Stimulated activated CD8-positive, alpha-beta memory T cell treated with anti-CD3 and anti-CD28 coated beads, Interleukin-7, amount 100 ng/mL, for 48 hours (primary cell): ENCODE measurements at places on chromosomes 16 and 17.
A peak's percentile ranks its signal among the peaks of the same experiment; 100 is the strongest.

GRCh38 chr17:79788989-79789942, 7.6 kb downstream of the CBX8 start:
- DNase-seq = no peak

GRCh38 chr17:4947010-4947410, 1.3 kb downstream of the PFN1 start:
- no peak for DNase-seq

DNA sequence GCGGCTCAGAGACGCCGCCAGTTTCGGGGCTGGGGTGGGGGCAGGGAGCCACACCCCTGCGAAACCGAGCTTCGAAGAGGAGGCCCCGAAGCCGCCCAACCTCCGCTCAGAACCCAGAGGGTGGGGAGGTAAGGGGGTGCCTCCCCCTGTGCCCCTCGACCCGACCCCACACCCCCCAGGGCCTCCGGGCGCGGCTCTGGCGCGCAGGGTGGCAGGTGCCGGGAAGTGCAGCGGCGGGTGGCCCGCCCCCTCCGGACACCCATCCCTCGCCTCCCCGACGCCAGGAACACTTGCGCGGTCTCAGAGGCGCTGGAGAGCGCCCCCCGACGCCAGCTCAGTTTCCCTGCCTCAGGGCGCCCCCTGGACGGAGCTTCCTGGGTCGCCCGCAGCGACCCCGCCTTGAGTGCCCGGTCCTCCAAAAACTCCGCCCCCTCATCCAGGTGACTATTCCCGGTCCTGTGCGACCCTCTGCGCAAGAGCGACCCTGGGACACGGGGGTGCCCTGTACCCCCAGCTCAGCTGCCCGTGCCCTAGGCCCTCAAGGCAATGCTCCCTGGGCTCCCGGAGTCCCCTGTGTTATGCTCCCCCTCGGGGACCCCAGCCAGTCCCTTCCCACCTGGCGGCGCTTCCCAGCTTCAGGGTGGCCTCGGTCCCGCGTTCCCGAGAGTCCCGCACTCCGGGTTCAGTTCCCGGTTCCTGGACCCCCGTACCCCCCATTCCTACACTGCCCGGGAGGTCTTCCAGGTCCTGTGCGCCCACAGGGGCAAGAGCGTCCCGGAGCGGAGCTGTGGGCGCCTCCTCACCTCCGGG, 562 bp downstream of the PPL start:
- DNase-seq = no peak

DNA sequence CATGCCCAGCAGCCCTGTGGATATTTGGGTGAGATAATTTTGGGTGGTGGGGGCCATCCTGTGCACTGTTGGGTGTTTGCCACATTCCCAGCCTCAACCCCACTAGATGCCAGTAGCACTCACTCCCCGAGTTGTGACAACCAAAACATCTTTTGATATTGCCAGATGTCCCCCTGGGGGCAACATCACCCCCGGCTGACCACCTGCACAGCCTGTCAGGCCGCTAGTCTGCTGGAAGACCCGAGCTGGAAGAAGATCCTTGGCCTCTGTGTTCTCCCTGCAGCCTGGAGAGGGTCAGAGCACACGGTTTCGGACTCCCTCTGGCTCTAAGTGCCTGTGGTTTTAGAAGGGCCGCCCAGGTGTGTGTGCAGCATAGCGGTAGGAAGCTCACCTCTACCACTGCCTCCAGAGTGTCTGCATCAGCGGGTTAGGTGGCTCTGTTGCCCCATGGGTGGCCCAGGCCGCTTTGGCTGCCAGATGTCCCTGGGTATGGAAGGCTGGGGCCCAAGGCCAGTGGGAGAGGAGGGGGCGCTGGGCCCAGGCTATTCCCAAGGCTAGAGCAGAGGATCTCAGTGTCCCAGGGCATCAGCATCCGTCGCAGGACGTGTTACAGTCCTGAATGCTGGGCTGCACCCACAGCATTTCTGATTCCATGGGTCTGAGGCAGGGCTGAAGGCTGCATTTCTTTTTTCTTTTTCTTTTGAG, 195.8 kb upstream of the GSE1 start:
- no peak for DNase-seq

DNA sequence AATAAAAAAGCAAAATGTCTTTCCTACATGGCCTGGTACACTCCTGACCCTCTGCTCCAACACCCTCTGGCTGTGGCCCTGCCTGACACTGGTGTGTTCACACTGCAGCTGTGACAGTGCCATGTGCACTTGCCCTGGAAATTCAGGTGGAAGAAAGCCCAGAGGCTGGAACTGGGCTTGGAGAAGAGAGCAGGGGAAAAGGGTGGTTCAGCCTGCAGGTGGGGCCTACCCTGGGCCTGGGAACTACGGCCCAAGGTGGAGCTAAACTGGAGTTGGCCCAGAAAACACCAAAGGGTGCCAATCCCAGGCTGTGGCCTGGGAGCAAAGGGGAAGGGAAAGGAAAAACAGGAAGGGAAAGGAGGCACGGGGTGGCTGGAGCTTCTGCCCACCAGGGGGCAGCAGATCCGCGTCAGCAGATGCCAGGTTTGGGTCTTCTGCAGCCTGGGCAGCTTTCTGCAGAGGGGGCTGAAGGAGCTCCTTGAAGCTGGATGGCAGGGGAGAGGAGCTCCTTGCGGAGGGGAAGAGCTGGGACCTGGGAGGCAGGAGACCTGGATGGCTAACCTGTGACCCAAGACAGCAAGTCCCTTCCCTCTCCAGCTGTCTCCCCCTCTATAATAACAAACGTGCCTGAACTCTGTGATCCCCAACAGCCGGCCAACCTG, 15.4 kb upstream of the CTCF start:
- no peak for DNase-seq

DNA sequence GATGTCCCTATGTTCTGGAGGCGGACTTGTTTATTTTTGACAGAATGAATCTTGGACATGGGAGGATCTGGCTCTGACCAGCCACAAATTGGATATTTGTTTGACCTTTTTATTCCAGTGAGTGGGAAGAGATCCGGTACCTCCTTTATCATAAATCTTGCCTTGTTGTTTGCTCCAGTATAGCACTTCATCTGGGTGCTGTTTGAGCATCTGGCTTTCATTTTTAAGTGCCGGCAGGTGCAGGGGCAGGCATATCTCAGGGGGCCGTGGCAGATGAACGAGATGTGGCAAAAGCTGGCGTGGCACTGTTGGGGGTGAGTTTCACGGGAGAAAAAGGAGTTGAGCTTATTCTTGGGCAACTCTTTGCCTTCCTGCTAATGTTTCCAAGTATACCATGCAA, 37.8 kb downstream of the MSI2 start:
- no peak for DNase-seq

GRCh38 chr16:88778541-88779065, 6.4 kb downstream of the PIEZO1 start:
- DNase-seq = no peak

DNA sequence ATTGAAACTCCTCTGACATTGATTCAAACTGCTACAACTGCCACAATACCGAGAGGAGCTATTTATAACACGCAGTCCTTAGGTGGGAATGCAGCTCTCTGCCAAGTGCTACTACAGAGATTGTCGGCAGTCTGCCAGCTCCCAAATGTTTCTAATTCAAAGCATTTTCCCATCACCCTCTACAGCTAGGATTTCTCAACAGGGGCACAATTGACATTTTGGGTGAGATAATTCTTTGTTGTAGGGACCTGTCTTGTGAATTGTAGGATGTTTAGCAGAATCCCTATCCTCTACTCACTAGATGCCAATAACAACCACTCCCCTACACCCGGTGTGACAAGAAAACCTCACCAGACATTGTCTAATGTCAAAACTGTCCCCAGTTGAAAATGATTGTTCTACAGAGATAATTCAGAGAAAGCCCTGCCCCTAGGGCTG, 7.8 kb upstream of the N4BP1 start:
- DNase-seq = no peak

DNA sequence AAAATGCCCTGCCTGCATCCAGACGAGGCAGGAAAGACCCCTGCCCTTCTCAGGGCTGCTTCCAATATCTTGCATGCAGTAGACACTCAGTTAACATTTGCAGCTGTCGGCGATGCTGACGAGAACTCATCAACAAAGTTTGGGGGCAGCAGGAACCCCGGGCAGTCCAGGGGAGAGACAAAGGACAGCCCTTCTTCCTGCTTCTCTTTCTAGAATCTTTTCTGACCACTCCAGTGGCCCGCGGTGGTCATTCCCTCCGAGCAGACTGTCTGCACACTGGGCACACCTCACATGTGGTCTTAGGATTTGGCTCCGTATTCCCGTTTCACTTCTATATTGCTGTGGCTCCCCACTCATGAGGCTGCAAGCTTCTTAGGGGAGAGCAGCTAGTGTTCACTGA, 31.0 kb upstream of the MFSD6L start:
- DNase-seq = no peak

GRCh38 chr16:72312828-72313227, 140.9 kb upstream of the PMFBP1 start:
- no peak for DNase-seq

DNA sequence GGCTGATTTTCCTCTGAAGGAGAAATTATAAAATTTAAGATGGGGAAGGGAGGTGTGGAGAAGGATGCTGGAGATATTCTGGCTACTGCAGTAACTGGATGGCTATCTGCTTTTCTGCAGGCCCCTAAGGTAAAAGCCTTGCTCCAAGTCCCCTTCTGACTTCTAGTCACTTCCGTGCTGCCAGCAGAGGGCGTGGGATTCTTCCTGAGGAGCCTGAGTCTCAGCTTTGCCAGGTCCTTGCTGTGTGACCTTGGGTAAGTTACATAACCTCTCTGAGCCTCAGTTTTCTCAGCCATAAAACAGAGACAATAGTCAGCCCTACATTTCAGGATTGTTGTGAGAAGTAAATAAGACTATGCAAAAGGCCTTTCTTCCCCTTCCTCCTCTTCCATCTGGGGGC, 24.3 kb upstream of the TMEM220 start:
- no peak for DNase-seq

GRCh38 chr16:89110641-89111040, 17.0 kb downstream of the ACSF3 start:
- DNase-seq = no peak

- DNase-seq = no peak
Measured at GRCh38 chr17:58337210-58337599, 8.6 kb upstream of the TSPOAP1 start.

GRCh38 chr16:87376660-87377059, 6.9 kb downstream of the FBXO31 start:
- DNase-seq = no peak

DNA sequence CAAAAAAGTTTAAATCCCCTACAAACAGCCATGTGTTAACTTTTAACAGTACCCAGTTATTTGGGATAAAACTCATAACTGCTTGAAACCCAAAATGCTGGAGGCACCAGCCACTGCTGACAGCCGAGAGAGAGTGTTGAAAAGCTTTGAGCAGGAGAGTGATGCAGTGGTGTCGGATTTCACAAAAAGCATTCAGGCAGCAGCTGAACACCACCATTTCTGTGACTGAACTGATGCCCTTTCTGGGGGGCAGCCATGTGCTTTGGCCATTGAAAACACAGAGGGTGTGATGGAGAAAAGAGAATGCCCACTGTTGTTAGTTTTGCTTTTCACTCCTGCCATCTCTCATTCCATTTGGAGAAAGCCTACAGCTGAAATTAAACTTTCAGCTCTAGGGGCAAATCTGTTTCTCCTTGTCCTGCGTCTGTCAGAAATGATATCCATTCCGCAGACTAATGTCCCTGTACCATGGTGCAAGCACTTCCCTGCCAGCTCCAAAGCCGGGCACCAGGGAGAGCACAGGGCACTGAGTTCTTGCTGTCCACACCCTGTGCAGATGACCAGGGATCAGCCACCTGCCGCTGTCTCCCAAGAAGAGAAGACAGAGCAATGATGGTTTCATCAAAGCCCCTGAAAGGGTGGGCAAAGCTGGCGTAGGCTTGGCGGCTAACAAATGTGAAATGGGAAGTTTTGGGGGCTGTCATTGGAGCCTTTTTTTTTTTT, 16.6 kb upstream of the MLYCD start:
- no peak for DNase-seq

GRCh38 chr16:4678596-4678995, 14.8 kb upstream of the NUDT16L1 start:
- no peak for DNase-seq

GRCh38 chr17:13765701-13766100, 164.0 kb upstream of the HS3ST3A1 start:
- DNase-seq = no peak

- DNase-seq = no peak
Measured at GRCh38 chr17:57352665-57353175, 96.4 kb downstream of the MSI2 start.

GRCh38 chr17:75450270-75450669, 6.2 kb upstream of the TMEM94 start:
- DNase-seq = no peak

DNA sequence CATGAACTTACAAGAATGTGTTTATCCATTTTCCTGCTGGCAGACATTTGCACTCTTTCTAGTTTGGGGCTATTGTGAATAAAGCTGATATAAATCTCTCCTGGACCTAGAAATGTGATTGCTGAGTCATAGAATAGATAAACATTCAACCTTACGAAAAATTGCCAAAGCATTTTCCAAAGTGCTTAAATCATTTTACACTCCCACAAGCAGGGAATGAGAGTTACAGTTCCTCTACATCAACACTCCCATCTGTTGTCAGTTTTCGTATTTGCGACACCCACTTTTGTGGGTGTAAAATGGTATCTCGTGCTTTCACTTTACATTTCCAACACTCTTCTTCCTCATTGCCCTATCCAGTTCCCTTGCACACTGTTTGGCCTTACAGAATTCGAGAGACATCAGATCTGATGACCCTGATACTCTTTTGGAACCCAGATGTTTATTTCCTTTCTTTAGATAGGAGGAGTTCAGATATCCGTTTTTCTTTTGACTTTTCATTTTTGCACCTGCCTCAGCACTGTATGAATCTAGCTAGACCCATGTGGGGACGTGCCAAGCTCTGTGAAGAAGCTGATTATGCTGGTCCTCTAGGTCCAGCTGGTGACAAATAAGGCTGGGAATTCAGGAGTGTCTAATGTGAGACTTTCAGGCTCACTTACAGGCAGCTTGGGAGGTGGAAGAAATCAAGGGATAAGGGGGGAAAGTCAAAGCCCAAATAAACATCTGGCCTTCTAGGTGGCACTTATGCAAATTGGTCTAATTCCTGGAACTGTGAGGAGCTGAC, 14.0 kb downstream of the SOX9 start:
- no peak for DNase-seq

DNA sequence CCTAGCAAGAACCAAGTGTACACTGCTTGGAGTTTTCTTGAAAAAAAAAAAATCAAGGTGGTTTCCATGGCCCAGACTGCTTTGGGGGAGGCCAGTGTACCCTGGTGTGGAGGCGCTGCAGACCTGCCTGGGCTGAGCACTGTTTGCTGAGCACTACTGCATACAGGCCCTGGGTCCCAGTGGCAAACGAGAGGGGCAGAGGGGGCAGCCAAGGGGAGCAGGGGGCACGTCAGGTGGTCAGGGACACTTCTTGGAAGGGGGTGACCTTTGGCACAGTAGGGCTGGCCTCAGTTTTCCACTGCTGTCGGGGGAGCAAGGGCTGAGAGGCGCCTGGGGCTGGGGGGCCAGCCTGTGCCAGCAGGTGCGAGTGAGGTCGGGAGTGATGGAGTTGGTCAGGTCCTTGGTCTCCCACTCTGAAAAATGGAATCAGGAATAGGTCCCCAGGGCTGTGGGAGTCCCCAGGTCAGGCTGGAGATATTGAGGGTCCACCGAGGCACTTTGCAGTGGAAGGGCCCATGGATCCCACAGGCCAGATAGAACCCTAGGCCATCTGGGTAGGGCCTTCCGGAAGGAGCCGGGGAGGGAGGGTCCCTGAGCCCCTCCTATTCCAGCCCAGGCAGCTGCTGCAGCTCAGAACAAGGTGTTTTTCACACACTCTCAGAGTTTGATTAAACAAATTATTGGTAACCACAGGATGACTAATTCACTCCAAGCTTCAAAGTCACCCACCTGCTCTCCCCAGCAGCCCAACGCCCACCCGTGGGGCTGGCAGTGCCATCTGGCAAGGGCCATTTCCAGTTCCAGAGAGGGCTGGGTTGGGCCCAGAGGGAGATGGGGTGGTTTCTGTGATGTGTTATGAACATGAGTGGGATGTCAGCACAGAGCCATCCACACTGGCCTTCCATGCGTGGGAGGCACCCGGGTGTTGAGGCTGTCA, 3.5 kb downstream of the ZFPM1 start:
- DNase-seq = peak; percentile 51
